ENCODE measurements at places on chromosomes 7 and 10.

DNA sequence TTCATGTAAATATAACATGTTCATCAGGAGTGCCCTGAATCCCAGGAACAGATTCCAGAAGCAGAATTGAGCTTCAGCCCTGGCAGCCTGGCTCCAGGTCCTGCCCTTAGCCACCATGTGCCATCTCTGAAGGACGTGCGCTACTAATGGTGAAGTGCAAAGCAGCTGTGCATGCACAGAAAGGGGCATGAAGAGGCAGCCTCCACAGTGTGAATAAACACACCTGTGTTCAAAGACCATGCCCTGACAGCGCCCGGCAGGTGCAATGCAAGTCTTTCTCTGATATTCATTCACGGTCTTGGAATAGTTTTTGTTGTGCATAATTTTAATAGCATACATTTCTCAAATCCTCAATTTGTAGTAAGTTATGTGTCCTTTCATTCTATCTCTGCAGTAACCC lies 250.4 kb upstream of the TCERG1L start:
- no peak for DNase-seq

GRCh38 chr10:59804220-59804619 lies 51.0 kb upstream of the MRLN start:
- no peak for DNase-seq

- no peak for DNase-seq
These were observed 24.0 kb downstream of the VOPP1 start for GRCh38 chr7:55548295-55548731.

DNA sequence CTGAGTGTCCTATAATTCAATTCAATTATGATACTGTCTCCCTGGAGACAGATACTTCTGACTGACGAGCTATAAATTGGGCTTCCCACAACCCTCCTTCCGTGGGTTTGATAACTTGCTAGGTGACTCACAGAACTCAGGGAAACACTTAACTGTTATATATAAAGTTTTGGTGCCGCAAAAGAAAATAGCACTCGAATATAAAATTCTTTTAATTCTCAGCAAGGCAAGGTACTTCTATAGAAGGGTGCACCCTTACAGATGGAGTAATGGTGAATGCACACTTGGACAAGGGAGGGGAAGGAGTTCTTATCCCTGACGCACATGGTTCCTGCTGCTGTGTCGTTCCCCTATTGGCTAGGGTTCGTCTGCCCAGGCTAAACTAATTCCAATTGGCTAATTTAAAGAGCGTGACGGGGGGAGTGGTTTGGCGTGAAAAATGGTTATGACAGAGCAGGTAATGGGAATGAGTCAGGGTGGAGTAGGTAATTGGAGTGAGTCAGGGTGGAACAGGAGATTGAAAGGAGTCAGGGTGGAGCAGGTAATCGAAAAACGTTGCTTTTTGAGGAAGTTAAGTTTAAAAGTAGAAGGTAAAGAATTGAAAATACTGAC lies 20.8 kb upstream of the GHITM start:
- no peak for DNase-seq

GRCh38 chr7:153530441-153530840 lies 521.8 kb upstream of the DPP6 start:
- no peak for DNase-seq

DNA sequence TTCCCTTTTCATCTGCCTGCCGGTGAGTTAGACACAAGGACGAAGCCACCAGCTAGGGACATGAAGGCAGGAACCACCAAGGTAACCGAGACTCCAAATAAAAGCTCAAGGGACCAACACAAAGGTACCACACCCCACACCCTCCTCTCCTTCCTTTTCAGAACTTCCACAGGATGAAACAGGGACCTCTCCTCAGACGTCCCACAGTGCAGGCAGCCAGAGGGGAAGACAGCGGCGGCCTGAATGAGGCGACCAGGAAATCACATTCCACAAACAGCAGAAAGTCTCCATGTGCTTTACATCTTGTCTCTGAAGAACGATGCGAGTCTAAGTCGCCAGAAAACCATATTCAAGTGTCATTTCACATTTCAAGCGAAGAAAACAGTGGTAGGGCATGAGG lies 97.8 kb downstream of the DIP2C start:
- no peak for DNase-seq

DNA sequence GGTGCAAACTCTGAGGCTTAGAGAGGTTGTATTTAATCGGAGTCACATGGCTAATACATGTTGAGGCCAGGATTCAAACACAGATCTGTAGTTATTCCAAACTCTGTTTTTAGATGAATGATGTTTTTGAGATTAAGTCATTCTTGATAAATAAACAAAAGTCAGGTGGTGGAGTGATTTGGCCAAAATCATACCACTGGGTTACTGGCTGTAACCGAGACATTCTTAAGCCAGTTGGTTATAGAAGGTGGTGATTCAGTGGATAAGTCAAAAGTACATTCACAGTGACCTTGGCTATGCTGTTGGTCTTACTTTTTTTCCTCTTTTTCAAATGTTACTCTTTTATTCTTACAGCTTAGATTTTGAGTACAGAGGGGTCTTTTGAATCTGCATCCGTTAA lies 361.4 kb downstream of the KIF20B start:
- no peak for DNase-seq

DNA sequence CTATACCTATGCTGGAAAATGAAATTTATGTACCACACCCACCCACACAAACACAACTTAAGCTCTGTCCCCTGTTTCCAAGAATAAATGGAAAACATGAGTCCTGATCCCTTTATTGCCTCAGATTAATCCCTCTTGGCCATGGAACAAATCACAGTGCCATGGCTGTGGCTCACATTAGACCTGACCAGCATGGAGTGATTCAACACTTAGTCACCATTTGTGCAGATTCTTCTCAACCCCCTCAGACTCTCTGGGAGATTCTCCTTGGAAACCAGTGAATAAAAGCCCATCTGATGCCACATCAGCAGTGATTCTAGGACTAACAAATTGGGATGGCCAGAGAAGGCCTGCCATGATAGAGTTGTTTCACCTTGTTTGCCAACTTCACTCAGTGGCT lies 204.4 kb upstream of the TMEM72 start:
- DNase-seq, result peak; percentile 70

DNA sequence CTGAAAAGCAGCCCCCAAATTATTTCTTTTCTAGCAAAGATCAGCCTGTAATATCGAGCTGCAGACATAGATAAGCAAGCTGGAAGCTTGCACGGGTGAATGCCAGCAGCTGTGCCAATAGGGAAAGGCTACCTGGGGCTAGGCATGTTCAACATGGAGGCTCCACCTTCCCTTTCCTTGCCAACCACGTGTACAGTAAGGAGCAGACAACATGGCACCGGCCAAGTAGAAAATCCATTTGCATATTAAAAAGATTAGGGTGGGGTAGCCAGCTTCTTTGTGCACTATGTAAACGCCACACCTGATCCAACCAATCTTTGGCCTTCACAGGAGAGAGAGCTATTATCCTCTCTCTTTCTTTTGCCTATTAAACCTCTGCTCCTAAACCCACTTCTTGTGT lies 56.7 kb upstream of the SEPHS1 start:
- no peak for DNase-seq

- DNase-seq, result no peak
These were observed 149.2 kb downstream of the C1GALT1 start for GRCh38 chr7:7331523-7331922.

- no peak for DNase-seq
These were observed 637.4 kb upstream of the MKI67 start for GRCh38 chr10:128763588-128763987.

GRCh38 chr10:91778485-91778884 lies 19.7 kb upstream of the TNKS2 start:
- no peak for DNase-seq

- no peak for DNase-seq
These were observed 166.8 kb downstream of the USP6NL start for GRCh38 chr10:11444531-11445228.

- no peak for DNase-seq
These were observed 236.1 kb upstream of the FERD3L start for GRCh38 chr7:19381321-19381720.

GRCh38 chr10:102024799-102025198 lies 31.2 kb downstream of the ARMH3 start:
- DNase-seq, result no peak

DNA sequence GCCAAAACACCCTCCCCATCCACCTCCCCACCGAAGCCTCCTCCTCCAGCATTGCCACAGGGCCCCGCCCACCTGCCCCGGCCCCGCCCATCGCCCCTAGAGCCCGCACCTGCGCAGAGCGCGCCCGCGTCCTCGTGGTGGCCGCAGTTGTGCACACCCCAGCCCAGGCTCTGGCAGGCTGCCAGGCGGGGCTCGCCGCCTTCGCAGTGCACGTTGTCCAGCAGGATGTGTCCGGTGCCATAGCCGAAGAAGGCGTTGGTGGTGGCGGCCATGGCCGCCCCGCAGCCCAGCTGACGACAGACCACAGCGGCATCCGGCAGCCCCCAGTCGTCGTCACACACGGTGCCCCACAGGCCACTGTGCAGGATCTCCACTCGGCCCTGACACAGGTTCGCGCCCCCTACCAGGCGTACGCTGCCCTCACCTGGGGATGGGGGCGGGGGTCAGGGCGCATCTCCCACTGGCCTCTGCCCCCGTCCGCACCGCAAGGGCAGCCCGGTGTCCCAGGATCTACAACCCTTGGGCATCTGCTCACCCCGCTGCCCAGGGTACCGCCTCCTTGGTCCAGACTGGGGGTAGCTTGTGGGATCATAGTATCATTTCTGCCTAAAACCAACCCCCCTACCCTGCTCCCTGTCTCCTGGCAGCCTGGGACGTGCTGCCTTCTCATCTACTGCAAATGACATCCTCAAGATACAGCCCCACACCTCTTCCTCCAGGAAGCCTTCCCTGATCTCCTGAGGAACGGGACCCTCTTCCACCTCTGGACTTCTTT lies 11.9 kb downstream of the SSC4D start:
- peak; percentile 79 for DNase-seq

DNA sequence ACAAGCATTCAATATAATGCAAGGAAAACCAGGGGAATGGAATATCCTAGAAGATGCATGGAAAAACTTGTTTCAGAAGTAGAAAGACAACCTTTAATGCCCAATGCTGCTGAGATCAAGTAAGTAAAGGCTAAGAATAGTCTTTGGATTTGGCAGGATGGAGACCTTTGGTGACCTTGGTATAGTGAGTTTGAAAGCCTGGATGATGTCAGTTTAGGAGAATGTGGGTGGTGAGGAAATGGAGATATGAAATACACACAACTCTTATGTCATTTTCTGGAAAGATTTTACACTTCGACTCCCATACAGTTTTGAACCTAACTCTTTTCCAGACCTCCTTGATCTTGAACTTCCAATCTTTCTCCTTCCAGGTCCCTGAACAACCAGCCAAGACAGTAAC lies 185.7 kb downstream of the TFEC start:
- no peak for DNase-seq

- DNase-seq, result no peak
These were observed 41.2 kb downstream of the CH25H start for GRCh38 chr10:89165923-89166322.

- no peak for DNase-seq
These were observed 141.3 kb upstream of the TNRC18 start for GRCh38 chr7:5564894-5565293.

GRCh38 chr7:100435401-100436304 lies 644 bp downstream of the PPP1R35 start:
- peak; percentile 61 for DNase-seq

- DNase-seq, result no peak
These were observed 9.0 kb upstream of the MAFK start for GRCh38 chr7:1521456-1521855.

GRCh38 chr7:14258441-14258840 lies 269.0 kb upstream of the ETV1 start:
- no peak for DNase-seq

- no peak for DNase-seq
These were observed 58.6 kb downstream of the PLXDC2 start for GRCh38 chr10:19874791-19875190.

DNA sequence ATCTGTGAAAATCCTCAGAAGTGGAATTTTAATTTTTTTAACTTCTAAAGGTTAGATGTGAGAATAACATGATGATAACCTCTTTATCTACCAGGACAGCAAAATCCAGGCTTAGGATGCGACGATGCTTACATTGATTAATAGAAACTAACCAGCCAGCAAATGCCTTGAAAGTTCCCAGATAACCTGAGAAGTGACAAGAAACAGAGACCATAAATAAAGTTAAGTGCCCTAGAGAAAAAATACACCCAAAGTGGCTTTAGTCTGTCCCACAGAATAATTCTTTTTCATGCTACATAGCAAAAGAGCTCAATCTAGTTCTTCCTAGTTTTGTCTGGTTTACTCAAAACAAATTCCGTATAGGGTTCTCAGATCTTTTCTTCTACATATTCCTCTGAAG lies 262.7 kb downstream of the WDR11 start:
- DNase-seq, result no peak

DNA sequence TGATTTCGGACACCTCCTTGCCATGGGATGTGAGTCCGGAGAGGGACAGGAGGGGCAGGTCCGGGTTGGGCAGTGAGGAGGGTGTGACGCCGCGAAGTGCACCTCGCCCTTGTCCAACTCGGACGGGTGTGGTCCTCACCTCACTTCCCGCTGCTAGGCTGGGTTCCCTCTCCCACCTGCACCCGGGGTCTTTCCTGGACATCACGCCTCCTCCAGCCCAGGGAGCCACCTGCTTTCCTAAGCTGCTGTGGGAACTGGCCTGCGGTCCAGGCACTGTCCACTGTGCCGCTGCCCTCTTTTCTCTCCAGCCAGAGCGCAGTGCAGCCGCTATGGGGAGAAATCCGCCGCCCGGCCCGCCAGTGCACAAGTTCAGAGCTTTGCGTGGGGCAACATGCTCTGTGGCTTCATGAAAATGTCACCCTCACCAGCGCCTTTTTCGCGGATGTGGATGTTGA lies 45.0 kb upstream of the ZNF716 start:
- DNase-seq, result no peak

- no peak for DNase-seq
These were observed 288.9 kb downstream of the ADARB2 start for GRCh38 chr10:1448252-1448930.

GRCh38 chr10:54434782-54435181 lies 366.2 kb downstream of the PCDH15 start:
- DNase-seq, result no peak

- DNase-seq, result no peak
These were observed 41.4 kb downstream of the STAM start for GRCh38 chr10:17685233-17685840.

DNA sequence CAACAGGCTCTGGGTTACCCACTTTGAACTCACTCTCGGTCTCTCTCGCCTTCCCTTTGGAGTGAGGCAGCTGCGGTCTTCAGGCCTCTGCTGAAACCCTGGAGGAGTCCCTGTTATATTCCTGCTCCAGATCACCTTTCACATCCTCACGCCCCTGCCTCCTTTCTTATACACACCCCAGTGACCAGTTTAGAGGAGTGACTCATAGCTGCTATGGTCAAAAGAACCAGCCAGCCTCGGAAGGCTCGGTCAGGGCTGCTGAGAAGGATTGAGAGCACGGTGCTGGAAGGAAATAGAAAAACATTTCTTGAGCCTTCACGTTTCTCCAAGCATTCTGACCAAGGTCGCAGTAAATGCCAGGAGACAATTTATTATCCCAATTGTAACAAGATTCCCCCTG lies 28.3 kb upstream of the SVOPL start:
- DNase-seq, result no peak
